Stomach (tissue), 19 donors: ENCODE measurements at places on chromosomes 5 and 9. TPM values are rescaled to one million over a fixed set of nuclear protein-coding genes. Genes with fewer than 3 reads are reported as not detected.

- DNase-seq = no peak
Measured at GRCh38 chr5:72241346-72242003, 78.6 kb downstream of the MRPS27 start.

DNA sequence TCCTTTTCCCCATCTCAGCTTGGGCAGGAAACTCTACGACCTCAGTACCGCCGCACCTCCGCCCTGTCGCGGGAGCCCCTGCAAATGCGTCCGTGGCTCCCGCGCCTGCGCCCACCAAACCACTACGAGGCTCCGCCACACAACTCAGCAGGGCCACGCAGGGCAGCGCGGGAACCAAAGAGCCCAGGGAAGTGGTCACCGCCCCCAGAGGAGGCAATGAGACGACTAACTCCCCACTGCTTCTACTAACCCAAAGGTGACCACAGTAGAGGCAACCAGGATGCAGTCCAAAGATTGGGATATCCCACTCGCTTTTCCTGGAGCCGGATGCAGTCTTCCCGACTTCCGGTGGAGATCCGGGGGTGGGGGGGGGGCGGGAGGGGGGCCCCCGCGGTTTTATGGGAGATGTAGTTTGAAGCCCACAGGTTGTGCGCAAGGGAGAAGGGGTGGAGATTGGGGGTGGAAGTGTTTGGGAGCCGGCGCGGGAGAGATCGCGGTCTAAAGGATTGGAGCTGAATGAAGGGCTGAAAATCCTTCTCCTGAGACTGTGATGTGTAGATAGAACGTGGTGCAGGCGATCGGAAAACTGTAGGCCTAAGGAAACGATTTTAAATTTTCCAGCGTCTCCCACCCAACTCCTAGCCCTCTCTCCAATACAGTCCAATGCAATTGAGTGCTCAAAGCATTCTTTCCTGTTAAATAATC is at the start of gene NUDT12:
Gene NUDT12 (minus strand): TSS at position 337 of the 705 bp plus-strand sequence. CDS start 2,541 bp downstream, outside the sequence.
- DNase-seq = peak; percentile 60

GRCh38 chr5:3027866-3028635 is 276.6 kb upstream of the IRX2 start:
- no peak for DNase-seq

DNA sequence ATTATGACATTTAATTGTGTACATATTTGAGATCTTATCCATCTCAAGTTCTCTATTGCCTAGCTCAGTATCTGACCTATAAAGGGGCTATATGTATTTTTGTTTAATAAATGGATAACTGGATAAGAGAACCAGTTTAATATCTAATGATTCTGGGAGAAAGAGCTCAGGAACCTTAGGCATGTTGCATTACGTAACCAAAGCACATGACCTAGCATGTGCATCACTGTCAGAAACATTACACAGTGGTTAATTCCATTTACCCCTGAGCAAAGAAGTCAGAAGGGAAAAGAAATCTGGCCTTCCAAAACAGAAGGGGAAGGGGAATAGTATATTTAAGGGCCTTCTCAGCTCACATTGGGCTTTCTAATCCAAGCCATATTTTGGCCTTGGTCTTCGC is 12.3 kb downstream of the PAPPA start:
- DNase-seq = no peak

Gene SMARCA2
- total RNA-seq = 196 TPM

GRCh38 chr5:154411338-154411737 is 34.5 kb upstream of the SAP30L start:
- DNase-seq = no peak

GRCh38 chr5:56147659-56148230 is 85.4 kb downstream of the ANKRD55 start:
- DNase-seq = no peak

DNA sequence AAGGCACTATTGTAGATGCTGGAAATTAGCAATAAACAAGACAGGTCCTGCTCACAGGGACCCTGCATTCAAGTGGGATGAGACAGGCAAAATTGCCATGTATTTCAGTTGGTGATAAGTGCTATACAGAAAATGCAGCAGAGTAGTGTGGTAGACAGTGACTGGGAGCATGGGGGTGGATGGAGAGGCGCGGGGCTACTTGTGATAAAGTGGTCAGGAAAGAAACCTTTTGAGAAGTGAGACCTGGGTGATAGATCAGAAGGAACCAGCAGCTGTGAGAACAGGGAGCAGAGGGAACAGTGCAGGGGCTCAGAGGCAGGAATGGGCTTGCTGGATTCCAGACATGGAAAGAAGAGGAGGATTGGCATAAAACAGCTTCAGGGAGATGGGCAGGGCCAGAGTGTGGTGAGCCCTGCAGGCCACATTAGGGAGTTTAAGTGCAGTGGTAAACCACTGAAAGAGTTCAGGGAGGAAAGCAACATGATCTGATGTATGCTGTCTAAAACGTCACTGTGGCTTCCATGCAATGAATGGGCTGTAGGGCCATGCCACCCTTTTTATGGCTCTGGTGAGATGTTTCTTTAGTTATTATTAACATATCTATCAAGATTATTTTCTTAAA is 7.3 kb downstream of the CRHBP start:
- DNase-seq = no peak

GRCh38 chr9:129878291-129878690 is 43.0 kb downstream of the USP20 start:
- no peak for DNase-seq

GRCh38 chr9:99057665-99058625 is 47.0 kb upstream of the TGFBR1 start:
- DNase-seq = peak; percentile 69

GRCh38 chr9:135857371-135857786 is 50.0 kb downstream of the CAMSAP1 start:
- DNase-seq = no peak

GRCh38 chr9:91572811-91573210 is 149.2 kb upstream of the NFIL3 start:
- DNase-seq = no peak

Gene GABRP
- total RNA-seq = not detected

Gene NR5A1
- total RNA-seq = not detected

DNA sequence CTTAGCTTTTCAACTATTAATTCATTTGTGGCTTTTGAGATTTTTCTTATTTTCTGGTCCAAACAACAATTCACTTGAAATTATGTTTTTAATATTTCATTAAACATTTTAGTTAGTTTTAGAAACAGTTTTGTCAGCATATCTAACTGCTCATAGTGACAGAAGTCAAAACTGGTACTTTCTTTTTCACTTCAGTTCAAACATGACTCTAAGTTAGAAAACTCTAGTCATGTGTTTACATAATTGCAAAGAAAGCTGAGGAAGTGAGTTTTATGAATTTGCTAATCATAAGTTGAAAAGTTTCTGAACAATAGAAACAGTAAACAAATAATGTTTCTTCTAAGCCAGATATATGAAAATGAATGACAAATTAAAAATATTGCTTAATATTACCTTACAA is 1931.0 kb downstream of the EFNA5 start:
- no peak for DNase-seq

Gene TRIM7
- 7.5 TPM for total RNA-seq

- no peak for DNase-seq
Measured at GRCh38 chr5:112642885-112643284, 94.8 kb upstream of the APC start.

Gene ERCC8
- total RNA-seq = 4.9 TPM

Gene ASPN
- 179 TPM for total RNA-seq

Gene GPX8
- not detected for total RNA-seq

DNA sequence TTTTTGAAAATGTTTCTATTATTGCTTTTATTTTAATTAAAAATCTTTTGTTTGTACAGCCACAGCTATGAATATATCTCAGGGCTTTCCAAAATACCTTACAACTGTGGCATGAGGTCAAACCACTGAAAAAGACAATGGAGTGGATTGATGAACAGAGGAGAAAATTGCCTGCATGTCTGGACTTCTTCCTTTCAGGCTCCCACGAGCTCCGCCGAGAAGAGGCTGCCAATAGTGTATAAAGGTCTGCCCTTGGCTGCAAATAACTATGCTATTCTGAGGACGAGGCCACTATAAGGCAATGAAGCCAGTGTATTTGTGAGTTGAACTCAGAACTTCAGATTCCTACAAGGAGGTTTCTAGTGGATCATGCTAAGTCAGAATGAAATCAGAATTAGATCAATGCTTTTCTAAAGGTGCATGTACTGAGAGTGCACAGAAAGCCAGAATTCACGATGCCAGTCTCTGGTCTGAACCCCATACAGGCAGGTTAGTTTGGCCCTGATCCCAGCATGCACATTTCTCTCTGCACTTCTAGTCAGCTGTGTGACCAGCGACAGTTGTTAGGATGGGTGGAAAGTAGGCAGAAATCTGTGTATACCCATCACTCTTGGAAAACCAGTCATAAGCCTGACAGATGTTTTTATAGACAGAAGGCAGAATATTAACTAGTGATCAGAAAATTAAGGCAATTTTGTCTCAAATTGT is 42.7 kb upstream of the PLPP1 start:
- peak; percentile 73 for DNase-seq

Gene ASS1
- total RNA-seq = 88.8 TPM
